ENCODE measurements at places on chromosomes 1 and 21.
A peak's percentile ranks its signal among the peaks of the same experiment; 100 is the strongest.

GRCh38 chr1:18635891-18636595 is 5.4 kb downstream of the PAX7 start:
- DNase-seq, result no peak

- no peak for DNase-seq
These were observed 2.1 kb downstream of the C8B start for GRCh38 chr1:56963667-56964066.

- no peak for DNase-seq
These were observed 126.4 kb downstream of the KIAA0319L start for GRCh38 chr1:35430762-35431161.

- DNase-seq, result no peak
These were observed 347.7 kb upstream of the POU3F1 start for GRCh38 chr1:38394303-38394702.

DNA sequence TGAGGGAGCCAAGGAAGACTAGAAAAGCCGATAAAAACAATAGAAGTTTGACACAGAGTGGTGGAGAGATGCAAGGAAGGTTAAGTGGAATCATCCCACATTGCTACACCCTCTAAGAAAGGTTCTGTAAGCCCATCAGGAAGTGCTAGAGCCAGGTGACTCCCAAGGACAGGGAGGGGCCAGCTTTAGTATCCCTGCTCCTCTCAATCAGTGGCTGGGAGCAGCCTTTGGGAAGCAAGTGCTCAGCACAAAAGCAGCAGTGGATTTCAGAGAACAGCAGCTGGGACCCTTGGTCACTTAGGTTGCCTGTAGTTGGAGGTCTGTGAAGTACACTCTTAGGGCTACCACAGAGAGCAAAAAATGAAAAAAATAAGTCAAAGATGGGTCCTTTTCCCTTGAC is 42.5 kb downstream of the NME7 start:
- DNase-seq, result no peak

DNA sequence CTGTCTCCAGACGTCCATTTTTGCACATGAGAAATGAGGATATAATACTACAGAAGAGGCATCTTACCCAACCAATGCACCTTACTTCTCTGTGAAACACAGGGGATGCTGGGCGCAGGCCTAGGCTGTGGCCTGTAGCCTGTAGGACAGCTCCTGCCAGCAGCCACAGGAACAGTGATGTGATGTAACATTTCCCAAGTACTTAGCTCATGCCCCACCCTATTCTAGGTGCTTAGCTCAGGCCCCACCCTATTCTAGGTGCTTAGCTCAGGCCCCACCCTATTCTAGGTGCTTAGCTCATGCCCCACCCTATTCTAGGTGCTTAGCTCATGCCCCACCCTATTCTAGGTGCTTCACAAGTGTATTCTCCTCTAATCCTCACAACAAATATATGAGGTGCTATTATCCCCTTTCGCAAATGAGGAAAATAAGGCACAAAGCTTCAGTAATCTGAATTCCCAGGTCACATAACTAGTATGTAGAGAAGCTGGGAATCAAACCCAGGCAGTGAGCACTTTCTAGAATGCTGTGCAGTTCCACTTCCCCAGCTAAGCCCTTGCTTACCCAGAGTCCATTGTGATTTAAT is 4.6 kb upstream of the NAXE start:
- DNase-seq, result no peak

DNA sequence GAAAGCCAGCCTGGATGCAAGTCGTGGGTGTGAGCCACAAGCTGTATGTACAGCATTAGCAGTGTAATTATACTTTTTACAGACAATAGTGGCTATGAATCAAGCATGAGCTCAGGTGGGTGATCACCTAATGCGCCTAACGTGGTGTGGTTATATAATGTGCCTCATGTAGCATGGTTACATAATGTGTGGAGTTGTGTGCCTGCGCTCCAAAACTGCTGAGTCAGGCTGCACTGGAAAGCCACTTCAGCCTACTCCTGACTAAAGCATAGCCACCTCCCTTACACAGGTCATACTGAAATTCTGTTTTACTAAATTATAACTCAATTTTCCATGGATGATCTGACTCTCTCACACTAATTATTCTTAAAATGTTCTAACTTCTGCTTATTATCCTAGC is 69.8 kb downstream of the KCNT2 start:
- DNase-seq, result no peak

- no peak for DNase-seq
These were observed 142.1 kb upstream of the IPO9 start for GRCh38 chr1:201686714-201687455.

GRCh38 chr1:147099192-147099591 is 73.1 kb downstream of the PRKAB2 start:
- DNase-seq, result no peak

DNA sequence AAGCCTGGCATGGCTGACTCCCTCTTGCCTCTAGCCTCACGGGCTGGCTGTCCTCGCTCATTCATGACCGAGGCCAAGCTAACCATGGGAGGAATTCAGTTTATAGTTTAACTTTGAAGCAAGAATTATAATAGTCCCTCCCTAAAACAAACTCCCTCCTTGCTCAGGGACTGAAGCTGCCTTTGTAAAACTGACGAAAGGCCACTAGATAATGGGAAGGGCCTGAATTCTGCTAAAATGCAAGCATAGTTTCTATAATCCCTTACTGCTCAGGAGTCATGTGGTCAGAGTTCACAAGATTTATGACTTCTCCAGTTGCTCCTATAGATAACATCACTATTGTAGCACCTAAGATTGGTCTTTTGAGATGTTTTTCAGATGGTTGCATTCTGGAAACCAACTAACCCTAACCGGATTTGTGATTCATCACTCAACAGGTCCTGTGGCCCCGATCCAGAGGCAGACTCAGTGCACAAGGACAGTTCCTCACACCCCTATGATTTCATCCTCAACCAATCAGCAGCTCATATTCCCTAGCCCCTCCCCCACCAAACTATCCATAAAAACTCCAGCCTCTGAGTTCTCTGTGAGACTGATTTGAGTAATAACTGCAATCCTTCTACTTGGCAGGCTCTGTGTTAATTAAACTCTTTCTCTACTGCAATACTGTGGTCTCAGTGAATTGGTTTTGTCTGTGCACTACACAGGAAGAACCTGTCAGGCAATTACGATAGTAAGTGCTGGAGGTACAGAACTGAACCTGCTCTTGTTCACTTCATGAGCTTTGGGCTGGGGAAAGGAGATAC is 26.4 kb downstream of the HHIPL2 start:
- DNase-seq, result no peak

- no peak for DNase-seq
These were observed 547 bp upstream of the CHIA start for GRCh38 chr1:111290104-111290503.

- no peak for DNase-seq
These were observed 2.0 kb downstream of the MEF2D start for GRCh38 chr1:156498432-156499193.

DNA sequence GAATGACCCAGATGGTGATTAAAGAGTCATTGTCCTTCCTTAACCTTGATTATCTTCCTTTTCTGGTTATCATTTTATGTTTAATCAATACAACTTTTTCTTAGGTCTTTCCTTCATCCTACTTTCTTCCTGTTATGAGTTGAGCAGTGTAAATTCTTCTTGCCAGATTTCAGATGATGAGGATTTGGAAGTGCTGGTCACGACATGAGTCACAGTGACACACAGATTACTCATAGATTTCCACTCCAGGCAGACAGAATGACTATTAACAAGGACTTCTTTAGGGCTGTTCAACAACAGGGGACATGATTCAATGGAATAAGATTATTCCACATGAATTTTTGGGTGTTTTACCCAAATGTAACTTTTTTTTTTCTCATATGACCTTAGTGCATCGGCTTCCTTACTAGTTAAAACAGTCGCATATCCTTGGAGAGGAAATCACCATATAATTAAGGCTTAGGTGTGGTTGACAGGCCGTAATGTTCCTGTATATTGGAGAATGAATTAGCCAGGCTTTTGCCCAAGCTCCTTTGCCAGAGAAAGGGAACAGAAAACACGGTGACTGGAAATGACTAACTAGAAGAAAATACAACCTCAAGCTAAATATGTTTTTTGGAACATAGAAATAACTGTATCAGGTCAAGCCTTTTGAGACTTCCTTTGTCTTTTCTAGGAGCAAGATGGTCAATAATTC is 44.2 kb downstream of the PRRX1 start:
- no peak for DNase-seq

- no peak for DNase-seq
These were observed 50.6 kb upstream of the CTBS start for GRCh38 chr1:84624876-84625275.

GRCh38 chr1:202045705-202046104 is 35.3 kb downstream of the ELF3 start:
- no peak for DNase-seq

DNA sequence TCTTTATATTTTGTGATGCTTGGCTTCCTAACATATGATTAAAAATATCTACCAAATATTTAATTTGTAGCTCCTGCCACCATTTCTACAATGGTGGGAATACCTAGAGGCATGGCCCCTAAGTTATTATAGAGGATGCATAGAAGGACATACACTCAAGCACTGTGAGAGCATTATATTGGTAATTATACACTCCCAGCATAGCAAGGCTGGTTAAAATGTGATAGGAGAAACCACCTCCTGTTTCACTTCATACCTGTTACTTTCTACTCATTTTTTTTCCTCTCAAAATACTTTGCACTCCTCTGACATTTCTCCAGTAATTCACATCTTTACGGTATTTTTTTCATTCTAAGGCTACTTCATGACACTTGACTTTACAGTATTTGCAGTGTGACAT is 92.9 kb downstream of the HS2ST1 start:
- DNase-seq, result no peak

DNA sequence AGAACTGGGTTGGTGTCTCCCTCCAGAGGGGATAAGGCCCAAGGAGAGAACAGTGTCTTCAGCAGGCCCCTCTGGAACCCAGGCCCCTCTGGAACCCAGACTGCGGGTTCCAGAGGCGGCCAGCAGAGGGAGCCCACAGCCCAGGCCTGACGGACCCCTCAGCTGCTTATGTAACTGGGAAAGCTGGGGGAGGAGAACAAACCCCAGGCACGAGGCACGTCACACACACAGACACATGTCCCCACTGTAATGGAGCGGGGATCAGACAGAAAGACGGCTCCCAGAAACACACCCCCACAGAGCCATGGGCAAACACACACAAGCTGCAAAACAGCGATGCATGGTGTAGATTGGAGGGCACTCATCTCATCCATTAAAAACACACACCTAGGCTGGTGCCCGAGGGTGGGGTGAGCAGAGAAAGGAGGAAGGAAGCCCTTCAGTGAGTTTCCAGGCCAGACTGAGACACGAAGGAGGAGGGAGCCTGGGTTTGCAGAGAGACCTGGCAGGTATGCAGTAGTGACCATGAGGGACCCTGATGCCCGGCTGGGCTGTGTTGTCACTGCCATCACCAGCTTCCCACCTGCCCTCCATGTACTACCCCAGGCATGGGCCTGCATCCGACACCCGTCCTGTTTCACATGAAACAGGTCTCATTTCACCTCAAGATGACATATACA is 2.8 kb upstream of the IGSF8 start:
- peak; percentile 83 for DNase-seq

GRCh38 chr1:32448773-32449456 is 16.0 kb upstream of the ZBTB8B start:
- peak; percentile 21 for DNase-seq

- peak; percentile 54 for DNase-seq
These were observed 791 bp upstream of the PIK3R3 start for GRCh38 chr1:46133181-46133658.

DNA sequence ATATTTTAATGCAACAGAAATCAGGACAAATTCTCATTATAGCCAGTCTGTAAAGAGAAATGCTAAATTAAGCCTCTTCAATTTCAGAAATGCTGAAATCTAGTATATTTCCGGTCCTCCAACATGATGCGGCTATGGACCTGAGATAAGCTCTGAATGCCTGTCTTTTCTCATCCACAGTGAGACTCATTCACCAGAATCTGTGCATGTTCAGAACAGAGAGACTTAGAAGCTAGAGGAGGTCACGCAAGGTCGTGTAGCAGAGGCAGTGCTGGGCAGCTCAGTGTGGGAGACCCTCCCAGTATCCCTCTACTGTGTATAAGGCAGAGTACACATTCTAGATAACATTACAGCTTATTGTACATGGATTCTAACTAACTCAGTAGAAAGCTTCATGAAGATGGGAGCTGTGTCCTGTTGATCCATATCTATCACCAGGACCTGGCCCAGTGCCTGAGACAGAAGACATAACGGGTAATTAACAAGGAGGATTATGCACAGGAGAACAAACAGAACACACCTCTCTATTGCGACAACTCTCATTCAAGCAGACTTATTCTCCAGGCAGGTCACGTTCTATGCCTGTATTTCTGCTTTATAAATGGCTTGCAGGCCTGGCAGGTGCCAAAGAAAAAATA is 97.0 kb upstream of the COA6 start:
- no peak for DNase-seq

DNA sequence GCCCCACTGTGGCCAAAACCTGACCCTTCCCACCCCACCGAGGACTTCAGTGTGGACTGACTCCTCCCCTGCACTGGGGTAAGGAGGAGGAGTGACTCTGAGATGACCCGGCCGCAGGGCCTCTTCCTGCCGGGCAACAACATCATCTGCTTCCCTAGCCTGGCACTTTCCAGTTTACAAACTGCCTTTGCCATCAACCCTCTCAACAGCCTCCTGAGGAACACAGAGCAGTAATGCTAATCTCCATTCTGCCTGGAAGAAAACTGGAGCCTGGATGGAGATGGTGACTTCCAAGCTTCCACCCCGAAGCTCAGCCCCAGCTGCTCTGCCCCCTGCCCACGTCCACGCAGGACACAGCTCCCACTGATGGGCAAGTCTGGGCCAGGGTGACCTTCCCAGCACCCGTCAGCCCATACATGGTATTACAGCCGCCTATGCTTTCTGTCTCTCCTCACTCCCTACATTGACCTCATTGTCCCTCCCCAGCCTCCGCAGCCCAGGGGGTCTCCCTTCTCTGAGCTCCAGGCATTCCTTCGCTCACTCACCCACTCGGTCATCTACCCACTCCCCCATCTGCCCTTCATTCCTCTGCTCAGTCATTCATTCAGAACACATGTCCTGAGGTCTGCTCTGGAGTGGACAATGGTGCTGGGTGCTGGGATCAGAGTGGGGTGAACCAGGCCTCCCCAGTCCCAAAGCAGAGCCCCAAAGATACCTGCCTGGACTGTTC is 34.2 kb downstream of the RAP1GAP start:
- no peak for DNase-seq

GRCh38 chr1:64135462-64136223 is 67.8 kb upstream of the UBE2U start:
- DNase-seq, result no peak

DNA sequence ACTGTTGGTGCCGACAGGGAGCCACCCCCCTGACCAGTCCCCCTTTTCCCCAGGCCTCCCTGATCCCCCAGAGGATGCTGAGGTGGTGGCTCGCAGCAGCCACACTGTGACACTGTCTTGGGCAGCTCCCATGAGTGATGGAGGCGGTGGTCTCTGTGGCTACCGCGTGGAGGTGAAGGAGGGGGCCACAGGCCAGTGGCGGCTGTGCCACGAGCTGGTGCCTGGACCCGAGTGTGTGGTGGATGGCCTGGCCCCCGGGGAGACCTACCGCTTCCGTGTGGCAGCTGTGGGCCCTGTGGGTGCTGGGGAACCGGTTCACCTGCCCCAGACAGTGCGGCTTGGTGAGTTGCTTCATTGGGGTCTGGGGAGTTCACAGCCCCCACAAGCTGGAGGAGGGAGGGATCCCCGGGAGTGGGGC is 89.2 kb downstream of the TRIM11 start:
- DNase-seq, result no peak

GRCh38 chr21:27406300-27407009 is 439.6 kb upstream of the ADAMTS5 start:
- no peak for DNase-seq

GRCh38 chr1:207890136-207890738 is 20.7 kb downstream of the CD34 start:
- no peak for DNase-seq

Data from stimulated activated naive CD8-positive, alpha-beta T cell treated with anti-CD3 and anti-CD28 coated beads, Interleukin-15, Interleukin-2, amounts not matched to agents 100 U/mL and 50 U/mL, for 24 hours (primary cell).